Left lung (tissue), 14 donors: ENCODE measurements at places on chromosomes 7 and 10. TPM values are rescaled to one million over a fixed set of nuclear protein-coding genes. Genes with fewer than 3 reads are reported as not detected.

DNA sequence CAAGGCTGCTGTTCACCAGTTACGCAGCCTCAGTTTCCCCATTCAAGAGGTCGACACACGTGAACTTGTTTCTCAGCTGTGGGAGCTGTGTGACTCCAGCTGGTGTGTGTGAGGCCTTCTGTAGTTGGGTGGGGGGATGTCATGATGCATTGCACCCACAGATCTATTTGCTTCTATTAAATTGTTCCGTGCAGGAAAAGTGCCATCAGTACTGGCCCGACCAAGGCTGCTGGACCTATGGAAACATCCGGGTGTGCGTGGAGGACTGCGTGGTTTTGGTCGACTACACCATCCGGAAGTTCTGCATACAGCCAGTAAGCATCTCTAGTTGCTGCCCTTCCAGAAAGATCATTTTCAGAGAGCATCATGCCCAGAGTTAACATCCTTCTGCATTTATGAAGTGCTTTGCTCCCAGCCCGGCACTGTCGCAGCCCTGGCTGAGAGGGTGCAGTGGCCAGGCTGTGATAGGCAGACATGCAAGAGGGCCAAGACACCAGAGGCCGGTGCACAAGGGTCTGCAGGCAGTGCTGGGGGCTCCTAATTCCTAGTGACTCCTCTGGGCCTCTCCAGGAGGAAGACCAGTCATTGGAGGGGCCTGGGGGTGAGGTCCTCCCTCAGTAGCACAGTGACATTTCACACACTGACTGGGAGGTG, 60.2 kb downstream of the MKI67 start:
- H3K36me3 ChIP-seq, result no peaks in the 10 kb centered on the region
- DNase-seq, result no peak
- no peaks in the 10 kb centered on the region for H3K27me3 ChIP-seq

DNA sequence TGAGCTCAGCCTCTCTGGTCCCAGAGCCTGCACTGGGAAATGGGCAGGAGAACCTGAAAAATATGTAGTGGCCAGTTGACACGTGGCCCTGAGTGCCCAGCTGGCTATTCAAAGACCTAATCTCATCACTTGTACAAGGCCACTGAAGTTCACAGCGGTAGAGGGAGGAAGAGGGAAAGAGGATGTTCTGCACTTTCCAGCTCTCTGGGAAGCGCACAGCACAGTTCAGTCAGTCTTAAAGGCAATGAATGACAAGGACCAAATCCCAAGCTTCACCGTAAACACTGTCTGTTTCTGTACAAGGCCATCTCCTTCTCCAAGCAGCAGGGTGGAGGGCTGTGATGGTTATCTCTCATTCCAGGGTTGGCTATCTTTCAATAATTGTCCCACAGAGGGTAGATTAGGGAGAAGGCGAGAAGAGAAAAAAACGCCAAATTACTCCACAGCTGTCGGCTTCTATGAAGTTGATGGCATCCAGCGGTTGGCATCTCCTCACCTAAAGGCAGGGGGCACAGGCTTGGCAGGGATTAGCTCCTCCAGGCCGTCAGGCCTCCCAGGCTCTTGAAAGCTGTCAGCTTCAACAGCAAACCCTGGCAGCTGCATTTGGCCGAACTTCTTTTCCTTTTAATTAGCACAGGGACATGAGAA, 10.6 kb downstream of the SFMBT2 start:
- H3K27ac ChIP-seq, result no peak overlapping the region
- H3K4me1 ChIP-seq, result peaks cover 2% of the 10 kb centered on the region
- H3K4me3 ChIP-seq, result no peak overlapping the region
- DNase-seq, result no peak

- H3K36me3 ChIP-seq, result no peaks in the 10 kb centered on the region
- H3K27me3 ChIP-seq, result no peaks in the 10 kb centered on the region
- no peak for DNase-seq
- peaks cover 35% of the 10 kb centered on the region for H3K4me1 ChIP-seq
Measured at GRCh38 chr10:43125881-43126731, 12.1 kb upstream of the CSGALNACT2 start.

DNA sequence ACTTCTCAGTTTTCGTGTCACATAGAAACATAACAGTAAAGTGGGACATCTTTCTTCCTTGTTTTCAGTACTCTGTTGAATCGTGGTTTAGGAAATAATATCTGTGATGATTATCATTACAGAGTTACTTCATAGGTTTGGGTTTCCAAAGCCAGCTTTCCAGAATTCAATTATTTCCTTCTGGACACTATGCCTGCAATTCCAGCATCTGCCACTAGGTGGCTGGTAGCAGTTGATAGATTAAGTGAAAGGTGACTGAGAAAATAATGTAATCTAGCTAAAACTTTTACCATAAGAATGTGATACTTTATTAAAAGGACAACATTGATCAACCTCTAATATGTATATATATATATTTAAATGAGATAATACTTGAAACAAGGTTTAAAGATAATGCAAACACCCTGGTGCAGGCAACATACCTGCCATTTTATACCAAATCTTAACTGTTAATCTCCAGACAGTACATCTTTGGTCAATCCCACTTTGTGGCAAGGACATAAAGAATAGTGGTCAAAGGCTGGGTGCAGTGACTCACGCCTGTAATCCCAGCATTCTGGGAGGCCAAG, 102.6 kb downstream of the SH3PXD2A start:
- H3K4me1 ChIP-seq, result peaks cover 17% of the 10 kb centered on the region
- H3K36me3 ChIP-seq, result no peaks in the 10 kb centered on the region
- H3K27me3 ChIP-seq, result no peaks in the 10 kb centered on the region
- no peak overlapping the region for H3K4me3 ChIP-seq
- DNase-seq, result no peak

DNA sequence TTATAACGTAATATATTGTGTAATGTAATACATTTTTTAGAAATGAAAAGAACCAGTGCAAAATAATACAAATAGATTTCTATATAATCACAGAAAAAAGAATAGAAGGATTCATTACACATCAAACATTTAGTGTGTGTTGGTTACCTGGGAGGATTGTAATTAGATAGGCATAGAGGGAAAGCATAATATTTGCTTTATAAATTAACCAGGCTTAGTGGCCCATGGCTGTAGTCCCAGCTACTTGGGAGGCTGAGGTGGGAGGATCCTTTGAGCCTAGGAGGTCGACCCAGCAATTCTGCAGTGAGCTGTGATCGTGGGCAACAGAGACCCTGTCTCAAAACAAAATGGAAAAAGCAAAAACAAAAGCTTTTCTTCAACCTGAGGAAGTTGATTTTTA, 5.0 kb upstream of the CNOT4 start:
- H3K4me3 ChIP-seq, result no peak overlapping the region
- no peak for DNase-seq
- H3K36me3 ChIP-seq, result no peaks in the 10 kb centered on the region
- H3K27ac ChIP-seq, result no peak overlapping the region
- H3K4me1 ChIP-seq, result peaks cover 4% of the 10 kb centered on the region
- H3K27me3 ChIP-seq, result no peaks in the 10 kb centered on the region

DNA sequence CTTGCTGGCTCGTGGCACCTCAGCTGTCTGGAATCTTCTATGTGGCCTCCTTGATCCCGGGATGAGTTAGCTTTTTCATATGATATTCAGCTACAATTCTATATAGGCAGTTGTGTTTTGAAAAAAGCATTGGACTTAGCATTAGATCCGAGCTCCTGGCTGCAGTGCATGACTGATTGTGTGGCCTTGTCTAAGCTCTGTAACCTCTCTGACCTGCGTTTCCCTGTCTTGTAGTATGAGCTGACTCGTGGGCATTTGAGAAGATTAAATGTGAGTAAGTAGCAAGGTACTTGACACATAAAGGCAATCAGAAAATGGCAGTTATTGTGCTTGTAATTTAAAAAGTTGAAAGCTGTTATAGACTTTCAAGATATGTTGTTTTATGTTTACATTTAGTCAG, 85.9 kb downstream of the CCNY start:
- peaks cover 63% of the 10 kb centered on the region for H3K4me1 ChIP-seq
- no peak overlapping the region for H3K4me3 ChIP-seq
- no peaks in the 10 kb centered on the region for H3K36me3 ChIP-seq
- H3K27me3 ChIP-seq, result no peaks in the 10 kb centered on the region
- H3K27ac ChIP-seq, result peak overlapping the region; percentile 60

DNA sequence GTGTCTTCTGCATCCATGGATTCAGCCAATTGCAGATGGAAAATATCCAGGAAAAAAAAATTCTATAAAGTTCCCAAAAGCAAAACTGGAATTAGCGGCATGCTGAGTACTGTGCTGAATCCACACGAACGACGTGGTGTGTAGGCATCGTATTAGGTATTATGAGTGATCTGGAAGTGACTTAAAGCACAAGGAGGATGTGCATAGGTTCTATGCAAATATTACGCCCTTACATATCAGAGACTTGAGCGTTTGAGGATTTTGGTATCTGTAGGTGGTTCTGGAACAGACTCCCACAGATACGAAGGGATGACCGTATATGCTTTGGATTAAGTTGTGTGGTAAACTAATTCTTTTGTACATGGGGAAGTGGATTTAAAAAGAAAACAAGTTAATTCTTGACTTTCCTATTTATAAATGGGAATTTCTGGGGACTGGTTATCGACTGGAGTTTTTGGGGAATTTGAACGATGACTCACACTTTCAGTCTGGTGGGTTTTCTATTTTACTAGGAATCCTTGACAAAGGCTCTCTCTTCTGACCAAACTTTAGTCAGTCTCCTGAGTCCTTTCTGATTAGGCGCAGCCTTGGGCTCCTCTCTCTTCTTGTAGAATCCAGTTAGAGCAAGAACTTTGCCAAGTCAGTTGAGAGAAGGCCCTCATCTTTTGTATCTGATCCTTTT, 5.4 kb upstream of the NUB1 start:
- H3K27ac ChIP-seq, result no peak overlapping the region
- H3K36me3 ChIP-seq, result no peaks in the 10 kb centered on the region
- H3K4me3 ChIP-seq, result no peak overlapping the region
- DNase-seq, result no peak
- H3K27me3 ChIP-seq, result no peaks in the 10 kb centered on the region
- no peaks in the 10 kb centered on the region for H3K4me1 ChIP-seq

GRCh38 chr10:95755511-95756004, 405 bp upstream of the ENTPD1 start:
- no peak for DNase-seq
- H3K27ac ChIP-seq, result peak overlapping the region; percentile 91
- no peaks in the 10 kb centered on the region for H3K27me3 ChIP-seq
- H3K4me3 ChIP-seq, result peak overlapping the region; percentile 26
- peaks cover 41% of the 10 kb centered on the region for H3K4me1 ChIP-seq
- no peaks in the 10 kb centered on the region for H3K36me3 ChIP-seq

- H3K4me1 ChIP-seq, result peaks cover 35% of the 10 kb centered on the region
- DNase-seq, result no peak
- H3K27me3 ChIP-seq, result no peaks in the 10 kb centered on the region
- H3K36me3 ChIP-seq, result no peaks in the 10 kb centered on the region
- H3K4me3 ChIP-seq, result no peak overlapping the region
Measured at GRCh38 chr7:47600199-47601118, 18.5 kb upstream of the TNS3 start.

DNA sequence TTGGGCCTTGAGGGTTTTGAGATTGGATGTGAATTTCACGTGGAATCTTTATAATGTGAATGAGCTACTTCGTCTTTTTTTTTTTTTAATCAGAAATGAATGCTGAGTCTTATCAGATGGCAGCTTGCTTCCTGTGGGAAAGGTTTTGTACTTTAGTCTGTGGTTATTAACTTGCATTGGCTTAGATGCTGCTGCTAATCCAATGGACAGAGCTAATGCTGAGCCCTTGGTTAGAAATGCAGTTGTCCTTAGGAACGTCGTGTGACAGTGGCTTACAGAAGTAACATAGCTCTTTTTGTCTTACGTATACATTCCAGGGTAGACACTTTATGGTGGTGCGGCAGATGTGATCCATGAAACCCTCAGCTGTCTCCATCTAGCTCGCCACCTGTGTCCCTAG, 32.8 kb downstream of the ADCY1 start:
- H3K4me3 ChIP-seq, result no peak overlapping the region
- DNase-seq, result no peak
- no peaks in the 10 kb centered on the region for H3K36me3 ChIP-seq
- no peaks in the 10 kb centered on the region for H3K27me3 ChIP-seq

- H3K27me3 ChIP-seq, result no peaks in the 10 kb centered on the region
- no peaks in the 10 kb centered on the region for H3K36me3 ChIP-seq
- peak overlapping the region; percentile 72 for H3K27ac ChIP-seq
- DNase-seq, result no peak
- H3K4me1 ChIP-seq, result no peaks in the 10 kb centered on the region
Measured at GRCh38 chr10:89242345-89242684, 9.3 kb downstream of the LIPA start.

- no peaks in the 10 kb centered on the region for H3K27me3 ChIP-seq
- H3K4me1 ChIP-seq, result peaks cover 9% of the 10 kb centered on the region
- DNase-seq, result no peak
Measured at GRCh38 chr7:100710452-100710851, 4.5 kb downstream of the POP7 start.

DNA sequence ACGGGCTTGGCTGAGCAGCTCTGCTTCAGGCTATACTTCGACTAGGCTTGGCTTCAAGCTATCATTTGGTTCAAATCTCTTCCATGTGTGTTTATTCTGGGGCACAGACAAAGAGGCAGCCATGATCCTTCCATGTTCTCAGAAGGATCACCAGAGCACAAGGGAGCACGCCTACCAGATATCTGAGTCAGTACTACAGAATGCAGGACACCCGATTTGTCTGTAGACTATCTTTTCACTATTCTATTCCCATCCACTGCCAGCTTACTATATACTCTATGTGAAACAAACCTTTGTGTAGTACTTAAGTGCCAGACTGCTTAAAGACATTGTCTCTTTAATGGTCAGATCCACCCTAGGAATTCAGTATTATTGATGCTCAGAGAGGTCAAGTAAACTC, 35.1 kb downstream of the CH25H start:
- DNase-seq, result no peak
- H3K4me3 ChIP-seq, result no peak overlapping the region
- no peaks in the 10 kb centered on the region for H3K4me1 ChIP-seq
- no peaks in the 10 kb centered on the region for H3K27me3 ChIP-seq
- no peaks in the 10 kb centered on the region for H3K36me3 ChIP-seq
- no peak overlapping the region for H3K27ac ChIP-seq

- no peaks in the 10 kb centered on the region for H3K4me1 ChIP-seq
- no peak overlapping the region for H3K27ac ChIP-seq
- no peak overlapping the region for H3K4me3 ChIP-seq
- DNase-seq, result no peak
- no peaks in the 10 kb centered on the region for H3K27me3 ChIP-seq
Measured at GRCh38 chr7:101970801-101971200, 153.4 kb downstream of the CUX1 start.

- H3K4me1 ChIP-seq, result no peaks in the 10 kb centered on the region
- H3K27me3 ChIP-seq, result no peaks in the 10 kb centered on the region
- no peak overlapping the region for H3K4me3 ChIP-seq
- H3K27ac ChIP-seq, result no peak overlapping the region
- H3K36me3 ChIP-seq, result no peaks in the 10 kb centered on the region
- no peak for DNase-seq
Measured at GRCh38 chr10:88651101-88651551, 13.1 kb upstream of the LIPF start.

- no peaks in the 10 kb centered on the region for H3K4me1 ChIP-seq
- no peaks in the 10 kb centered on the region for H3K36me3 ChIP-seq
- H3K4me3 ChIP-seq, result no peak overlapping the region
- H3K27me3 ChIP-seq, result no peaks in the 10 kb centered on the region
- DNase-seq, result no peak
- no peak overlapping the region for H3K27ac ChIP-seq
Measured at GRCh38 chr7:157438121-157439025, 101.6 kb downstream of the DNAJB6 start.

Gene CCDC6
- total RNA-seq, result 55.9 TPM

Gene ACBD7
- 0.21 TPM for total RNA-seq

Gene ZNF503
- total RNA-seq, result 32.7 TPM

Gene CLCN1
- total RNA-seq, result 0.08 TPM

Gene TMEM236
- 2.4 TPM for total RNA-seq

Gene ARF5
- total RNA-seq, result 121 TPM

Gene UBTD1
- total RNA-seq, result 41.0 TPM

Gene OR2A12
- total RNA-seq, result not detected

Gene TTYH3
- total RNA-seq, result 105 TPM

Gene GIMAP4
- total RNA-seq, result 31.3 TPM

Gene C10orf62
- not detected for total RNA-seq
